ENCODE measurements at places on chromosomes 3 and 15.

GRCh38 chr15:98025237-98025636 is 64.7 kb downstream of the ARRDC4 start:
- no peak for DNase-seq
- H3K27me3 ChIP-seq, result no peaks in the 10 kb centered on the region
- H3K36me3 ChIP-seq, result no peaks in the 10 kb centered on the region
- H3K27ac ChIP-seq, result peak overlapping the region; percentile 57
- H3K4me3 ChIP-seq, result no peak overlapping the region

DNA sequence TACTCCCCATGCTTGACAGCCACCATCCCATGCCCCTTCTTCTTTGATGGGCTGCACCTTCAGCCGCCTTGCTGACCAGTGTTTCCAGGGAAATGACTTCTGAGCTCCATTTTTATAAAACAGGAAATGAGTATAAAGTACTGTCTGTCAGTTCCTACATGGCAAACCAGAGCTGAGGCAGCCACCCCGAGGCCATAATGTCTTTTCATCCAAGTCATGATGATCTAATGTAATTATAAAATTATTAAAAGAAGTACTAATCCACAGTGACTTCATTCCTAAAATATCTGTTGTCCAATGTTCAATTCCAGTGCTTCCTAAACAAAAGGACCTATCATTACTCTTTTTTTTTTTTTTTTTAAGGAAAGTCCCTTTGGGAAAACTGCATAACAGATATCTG is 75.2 kb upstream of the HERC1 start:
- peaks cover 13% of the 10 kb centered on the region for H3K4me1 ChIP-seq
- no peak for DNase-seq
- peak overlapping the region; percentile 45 for H3K27ac ChIP-seq
- H3K27me3 ChIP-seq, result no peaks in the 10 kb centered on the region
- no peak overlapping the region for H3K4me3 ChIP-seq

GRCh38 chr3:135869439-135870105 is 96.0 kb upstream of the PPP2R3A start:
- no peak for DNase-seq
- H3K4me3 ChIP-seq, result no peak overlapping the region
- no peaks in the 10 kb centered on the region for H3K4me1 ChIP-seq
- H3K36me3 ChIP-seq, result no peaks in the 10 kb centered on the region

DNA sequence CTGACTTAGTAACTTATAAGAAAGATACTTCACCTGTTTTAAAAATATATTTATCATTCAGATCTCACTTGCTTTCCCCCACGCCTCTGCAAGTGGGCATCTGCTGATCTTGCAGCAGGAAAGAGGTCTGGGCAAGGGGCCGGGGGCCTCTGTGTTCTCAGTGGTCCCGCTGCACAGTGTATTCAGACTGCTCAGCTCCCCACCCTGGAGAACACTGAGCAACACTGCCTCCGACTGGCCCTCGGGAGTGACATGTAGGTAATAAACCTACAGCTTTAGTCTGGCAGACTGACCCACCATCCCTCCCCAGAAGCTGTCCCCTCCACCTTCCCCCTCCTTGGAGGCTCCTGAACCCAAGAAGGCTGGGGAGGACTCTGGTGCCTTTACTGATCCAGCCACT is 43.8 kb downstream of the GABRB3 start:
- H3K36me3 ChIP-seq, result no peaks in the 10 kb centered on the region
- DNase-seq, result no peak
- H3K27ac ChIP-seq, result no peak overlapping the region
- H3K4me3 ChIP-seq, result no peak overlapping the region
- H3K27me3 ChIP-seq, result no peaks in the 10 kb centered on the region

DNA sequence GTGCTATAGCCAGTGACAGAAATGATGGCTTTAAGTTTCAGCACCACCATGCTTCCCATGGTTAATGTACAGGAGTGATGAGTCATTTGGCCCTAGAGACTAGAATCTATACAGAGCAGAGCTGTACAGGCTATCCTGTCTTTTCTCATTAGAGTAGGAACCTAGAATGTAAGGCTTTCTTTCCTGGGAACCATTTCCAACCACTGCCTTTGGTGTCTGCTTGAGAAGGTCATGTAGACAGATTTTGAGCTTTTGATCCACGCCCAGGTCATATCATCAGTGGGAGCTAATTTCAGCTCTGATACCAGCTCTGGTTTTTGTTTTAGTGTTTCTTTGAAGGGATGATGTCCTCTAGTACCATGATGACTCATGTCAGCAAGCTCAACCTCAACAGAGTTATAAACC is 543.1 kb downstream of the NTRK3 start:
- no peaks in the 10 kb centered on the region for H3K4me1 ChIP-seq
- H3K4me3 ChIP-seq, result no peak overlapping the region
- no peak overlapping the region for H3K27ac ChIP-seq
- H3K36me3 ChIP-seq, result no peaks in the 10 kb centered on the region
- peaks cover 8% of the 10 kb centered on the region for H3K27me3 ChIP-seq
- no peak for DNase-seq

DNA sequence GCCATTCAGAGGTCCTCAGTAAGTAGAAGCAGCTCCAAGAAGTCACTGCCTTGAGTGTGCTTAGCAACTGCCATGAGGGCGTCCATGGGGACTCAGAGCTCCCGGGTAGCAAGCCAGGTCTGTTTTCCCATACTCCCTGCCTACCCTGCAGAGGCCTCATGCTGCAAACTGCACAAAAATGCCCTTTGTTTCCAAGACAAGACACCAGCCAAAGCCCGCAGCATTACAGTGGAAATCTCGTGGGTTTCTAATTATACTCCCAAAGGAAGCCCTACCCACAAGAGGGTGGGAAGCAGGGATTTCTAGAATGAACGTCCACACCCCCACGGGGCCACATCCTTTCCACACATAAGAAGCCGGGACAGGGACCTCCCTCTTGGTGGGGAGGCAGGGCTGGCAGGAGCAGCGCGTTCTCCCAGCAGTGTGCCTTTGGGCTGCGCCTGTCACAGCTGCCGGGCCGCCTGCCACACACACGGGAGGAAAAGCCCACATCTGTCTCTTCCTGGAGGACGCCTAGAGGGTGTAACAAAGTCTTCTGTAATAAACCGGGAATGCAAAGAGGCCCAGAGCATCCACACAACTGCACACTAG is 31.1 kb downstream of the FAM174B start:
- DNase-seq, result no peak
- no peaks in the 10 kb centered on the region for H3K27me3 ChIP-seq
- no peak overlapping the region for H3K27ac ChIP-seq
- no peaks in the 10 kb centered on the region for H3K36me3 ChIP-seq
- H3K4me1 ChIP-seq, result no peaks in the 10 kb centered on the region
- no peak overlapping the region for H3K4me3 ChIP-seq

DNA sequence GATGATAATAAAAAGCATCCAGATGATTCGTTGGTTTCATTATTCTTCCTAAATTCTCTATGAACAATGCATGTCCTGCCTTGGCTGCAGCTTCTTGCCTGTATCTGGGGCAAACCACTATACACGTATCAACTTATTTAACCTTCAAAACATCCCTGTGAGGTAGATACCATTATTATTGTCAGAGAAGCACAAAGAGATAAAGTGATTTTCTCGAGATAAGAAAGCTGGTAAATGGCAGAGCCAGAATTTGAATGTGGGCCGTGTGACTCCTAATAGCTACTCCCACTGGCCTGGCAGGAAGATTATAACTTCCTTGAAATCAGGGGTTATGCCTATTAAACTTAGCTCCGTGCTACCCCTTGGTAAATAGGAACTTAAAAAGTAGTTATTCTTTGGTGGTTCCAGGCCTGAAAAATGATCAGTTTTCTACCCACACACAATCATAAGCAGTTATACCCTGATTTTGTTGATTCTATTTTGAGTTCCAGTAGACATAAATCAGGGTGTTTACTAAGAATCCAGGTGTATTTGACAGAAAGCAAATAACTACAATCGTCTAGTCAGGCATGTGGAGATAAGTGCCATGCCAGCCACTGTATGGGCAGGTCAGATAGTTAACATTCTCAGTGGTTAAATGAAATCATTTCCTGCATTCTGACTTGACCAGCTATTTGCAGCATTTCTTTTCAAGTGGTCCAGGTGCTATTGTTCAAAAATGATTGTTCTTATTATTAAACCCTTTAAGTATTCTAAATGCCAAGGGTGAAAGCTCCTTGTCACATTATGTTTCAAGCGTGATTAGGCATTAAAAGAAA is 99.2 kb upstream of the LRRN1 start:
- H3K27ac ChIP-seq, result peak overlapping the region; percentile 5
- no peaks in the 10 kb centered on the region for H3K4me1 ChIP-seq
- H3K36me3 ChIP-seq, result no peaks in the 10 kb centered on the region
- no peak for DNase-seq
- H3K4me3 ChIP-seq, result no peak overlapping the region

- peak; percentile 77 for DNase-seq
- no peak overlapping the region for H3K4me3 ChIP-seq
- no peaks in the 10 kb centered on the region for H3K36me3 ChIP-seq
- H3K4me1 ChIP-seq, result peaks cover 6% of the 10 kb centered on the region
- H3K27ac ChIP-seq, result peak overlapping the region; percentile 41
Measured at GRCh38 chr3:125602752-125603649, 7.7 kb upstream of the OSBPL11 start.

DNA sequence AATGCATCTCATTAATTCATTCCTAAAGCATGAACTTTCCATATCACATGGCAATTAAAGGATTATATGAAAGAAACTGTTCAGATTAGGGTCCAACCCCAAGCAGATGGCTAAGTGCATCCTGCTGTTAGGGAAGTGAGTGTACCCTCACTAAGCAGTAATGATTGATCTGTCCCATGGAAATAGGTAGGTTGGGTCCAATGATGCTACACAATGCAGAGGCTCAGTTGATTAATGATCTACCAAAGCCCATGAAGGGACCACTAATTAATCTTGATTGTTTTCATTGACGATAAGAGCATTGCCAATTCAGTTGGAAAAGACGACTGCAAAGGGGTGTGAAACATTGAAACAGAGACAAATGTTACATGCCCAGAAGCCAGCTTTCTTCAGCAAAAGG is 194.5 kb upstream of the LRTM1 start:
- no peak for DNase-seq
- no peaks in the 10 kb centered on the region for H3K36me3 ChIP-seq
- no peak overlapping the region for H3K4me3 ChIP-seq
- no peaks in the 10 kb centered on the region for H3K4me1 ChIP-seq
- no peak overlapping the region for H3K27ac ChIP-seq

DNA sequence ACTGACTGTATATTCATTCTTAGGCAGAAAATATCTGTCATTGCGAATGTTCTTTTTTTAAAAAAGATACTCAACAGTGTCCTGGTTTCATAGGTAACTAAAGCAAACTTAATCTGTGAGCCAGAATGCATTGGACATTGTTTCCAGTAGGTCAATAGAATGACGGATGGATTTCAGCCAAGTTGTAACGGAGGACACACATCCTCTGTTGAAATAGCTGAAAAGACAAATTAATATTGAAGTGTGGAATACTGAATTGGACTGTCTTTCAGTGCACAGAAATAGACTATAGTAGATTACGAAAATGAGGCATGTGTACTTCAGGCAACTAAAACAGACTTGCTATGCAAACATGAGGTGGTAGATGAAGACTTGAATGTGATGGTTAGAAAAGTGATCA is 461.6 kb downstream of the WDR72 start:
- no peaks in the 10 kb centered on the region for H3K4me1 ChIP-seq
- no peak for DNase-seq
- no peak overlapping the region for H3K4me3 ChIP-seq
- H3K27me3 ChIP-seq, result peaks cover 63% of the 10 kb centered on the region
- no peak overlapping the region for H3K27ac ChIP-seq
- no peaks in the 10 kb centered on the region for H3K36me3 ChIP-seq

- H3K36me3 ChIP-seq, result no peaks in the 10 kb centered on the region
- DNase-seq, result no peak
Measured at GRCh38 chr15:47616876-47617275, 100.4 kb upstream of the SEMA6D start.

GRCh38 chr15:32099097-32099785 is 68.9 kb downstream of the CHRNA7 start:
- DNase-seq, result no peak
- H3K4me1 ChIP-seq, result no peaks in the 10 kb centered on the region
- no peak overlapping the region for H3K27ac ChIP-seq

- peak overlapping the region; percentile 39 for H3K4me3 ChIP-seq
- H3K27me3 ChIP-seq, result no peaks in the 10 kb centered on the region
- no peaks in the 10 kb centered on the region for H3K36me3 ChIP-seq
- peaks cover 25% of the 10 kb centered on the region for H3K4me1 ChIP-seq
- peak; percentile 84 for DNase-seq
- peak overlapping the region; percentile 96 for H3K27ac ChIP-seq
Measured at GRCh38 chr15:92810418-92811138, 89.5 kb upstream of the CHD2 start.

DNA sequence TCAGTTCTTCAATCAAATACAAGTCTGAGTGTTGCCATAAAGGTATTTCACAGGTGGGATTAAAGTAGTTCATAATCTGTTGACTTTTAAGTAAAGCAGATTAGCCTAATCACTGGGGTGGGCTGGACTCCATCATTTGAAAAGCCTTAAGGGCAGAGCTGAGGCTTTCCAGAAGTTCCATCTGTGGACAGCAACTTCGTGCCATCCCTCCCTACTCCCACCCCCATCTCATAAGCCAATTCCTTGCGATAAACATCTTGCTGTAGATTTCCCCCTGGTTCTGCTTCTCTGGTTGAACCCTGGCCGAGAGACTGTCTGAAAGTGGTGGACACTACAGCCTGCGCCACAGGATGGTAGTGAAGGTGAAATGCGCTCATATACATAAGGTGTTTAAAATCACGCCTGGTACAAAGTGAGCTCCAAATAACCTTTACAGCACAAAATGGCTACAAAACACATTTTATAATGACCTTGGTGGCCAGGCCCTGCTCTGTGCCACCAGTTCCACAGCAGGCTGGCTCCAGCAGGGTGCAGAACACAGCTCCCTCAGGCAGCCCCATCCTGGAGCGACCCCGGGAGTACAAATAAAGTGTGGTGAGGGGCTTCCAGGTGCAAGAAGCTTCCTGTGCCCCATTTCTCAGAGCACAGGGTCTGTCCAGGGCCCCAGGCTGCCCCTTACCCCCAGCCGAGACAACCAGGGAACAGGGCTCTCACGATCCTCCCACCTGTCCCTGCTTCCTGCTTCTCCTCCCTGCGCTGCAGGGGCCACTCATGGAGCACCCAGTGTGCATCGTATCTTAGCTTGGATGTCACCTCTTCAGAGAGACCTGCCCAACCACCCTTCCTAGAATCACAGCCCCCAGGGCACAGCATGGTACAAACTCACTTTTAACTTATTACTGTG is 25.8 kb upstream of the GATA2 start:
- no peak overlapping the region for H3K4me3 ChIP-seq
- H3K4me1 ChIP-seq, result peaks cover 8% of the 10 kb centered on the region
- no peak for DNase-seq
- H3K27ac ChIP-seq, result no peak overlapping the region

DNA sequence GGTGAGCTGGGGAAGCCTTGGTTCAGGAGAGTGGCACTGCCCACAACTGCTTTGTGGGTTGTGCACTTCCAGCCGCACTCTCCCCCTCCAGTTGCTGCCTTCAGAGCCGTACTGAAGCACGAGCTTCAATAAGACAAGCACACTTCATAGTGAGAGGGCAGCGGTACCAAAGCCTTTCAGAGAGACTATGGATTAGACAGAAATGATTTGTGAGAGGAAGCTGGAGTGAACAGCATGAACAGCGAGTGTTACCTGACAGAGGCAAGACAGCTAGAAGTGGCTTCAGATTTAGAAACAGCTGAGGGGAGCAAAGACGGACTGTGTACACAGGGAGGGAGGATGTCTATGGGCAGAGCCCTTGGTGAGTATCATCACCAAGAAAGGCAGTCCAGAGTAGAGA is 31.1 kb downstream of the HCLS1 start:
- no peak overlapping the region for H3K4me3 ChIP-seq
- no peaks in the 10 kb centered on the region for H3K27me3 ChIP-seq
- no peak for DNase-seq
- H3K27ac ChIP-seq, result no peak overlapping the region
- no peaks in the 10 kb centered on the region for H3K36me3 ChIP-seq

Measured in RWPE2 (cell line).